ENCODE measurements at places on chromosomes 11 and 22.

DNA sequence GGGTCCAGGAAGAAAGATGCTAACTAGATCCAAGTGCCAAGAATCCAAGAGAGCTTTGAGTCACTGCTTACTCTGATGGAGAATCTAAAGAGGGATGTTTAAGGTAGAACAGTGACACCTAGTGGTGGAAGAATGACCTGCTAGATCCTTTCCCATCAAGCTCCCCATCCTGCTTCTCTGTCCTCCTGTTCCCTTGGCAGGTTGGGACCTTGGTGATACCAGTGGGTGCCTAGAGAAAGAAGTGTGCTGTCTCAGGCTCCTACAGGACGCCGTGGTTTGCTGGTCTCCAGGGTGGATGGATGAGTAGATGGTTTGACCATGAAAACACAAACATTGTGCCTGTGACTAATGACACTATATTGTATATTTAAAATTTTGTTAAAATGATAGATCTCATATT lies 383.7 kb downstream of the TMEM135 start:
- peak; percentile 34 for DNase-seq

DNA sequence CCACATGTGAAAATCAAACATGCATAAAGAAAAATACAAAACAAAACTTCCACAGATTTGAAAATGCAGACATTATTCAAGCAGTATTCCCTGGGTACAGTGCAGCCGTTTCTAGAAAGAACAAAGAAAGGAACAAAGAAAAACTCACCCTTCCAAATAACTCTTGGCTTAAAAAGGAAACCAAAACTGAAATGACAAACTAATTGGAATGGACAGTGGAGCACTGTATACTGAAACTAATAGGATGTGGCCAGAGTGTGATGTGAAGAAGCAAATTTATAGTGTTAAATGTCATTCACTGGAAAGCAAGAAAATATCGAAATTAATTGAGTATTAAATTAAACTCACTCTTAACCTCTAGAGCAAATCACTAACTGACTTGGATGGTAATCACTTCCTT lies 55.4 kb downstream of the QSER1 start:
- no peak for DNase-seq

- DNase-seq = peak; percentile 56
Measured at GRCh38 chr11:127843483-127844396, 743.6 kb downstream of the ETS1 start.

DNA sequence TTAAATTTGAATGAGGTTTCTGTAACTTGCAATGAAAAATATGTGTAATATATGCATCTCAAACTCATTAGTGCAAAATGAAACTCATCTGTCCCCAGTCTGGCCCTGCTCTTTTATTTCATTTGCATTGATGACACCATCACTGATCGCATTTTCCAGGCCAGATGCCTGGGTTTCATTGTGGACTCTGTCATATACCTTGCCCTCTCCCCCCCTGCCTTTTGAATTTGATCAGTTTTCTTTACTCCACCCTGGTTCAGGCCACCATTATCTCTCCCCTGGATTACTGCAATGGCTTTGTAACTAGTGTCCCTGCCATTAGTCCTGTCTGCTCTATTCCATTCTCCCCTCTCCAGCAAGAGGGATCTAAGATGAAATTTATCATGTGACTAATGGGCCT lies 360.6 kb upstream of the C11orf87 start:
- DNase-seq = no peak

GRCh38 chr11:78535920-78536319 lies 38.7 kb downstream of the NARS2 start:
- no peak for DNase-seq

Data from CD4-positive, alpha-beta T cell treated with Interleukin-6 for 4 hours (primary cell).